Mesenteric fat pad (tissue), 1 donor: ENCODE measurements at places on chromosomes 3 and 15. TPM values are rescaled to one million over a fixed set of nuclear protein-coding genes. Genes with fewer than 3 reads are reported as not detected.

Gene XCR1
- total RNA-seq, result 0.16 TPM

Gene GADL1
- not detected for total RNA-seq

Gene SAMMSON
- total RNA-seq, result not detected

Gene ANKRD63
- not detected for total RNA-seq

Gene GPR62
- not detected for total RNA-seq

Gene PHLDB2
- total RNA-seq, result 142 TPM

Gene FOXL2NB
- not detected for total RNA-seq

Gene C3orf49
- not detected for total RNA-seq

Gene ZNF80
- not detected for total RNA-seq

Gene ANKUB1
- total RNA-seq, result not detected

Gene ANKRD34C
- total RNA-seq, result not detected

Gene C3orf22
- total RNA-seq, result not detected

Gene PLS1
- 1.2 TPM for total RNA-seq

Gene ZNF621
- total RNA-seq, result 18.8 TPM

Gene MUSTN1
- total RNA-seq, result 2.4 TPM

Gene GUCA1C
- total RNA-seq, result not detected

Gene CKMT1A
- 2.6 TPM for total RNA-seq

Gene PDZRN3
- total RNA-seq, result 52.8 TPM
